ENCODE measurements at places on chromosomes 7 and 10.

DNA sequence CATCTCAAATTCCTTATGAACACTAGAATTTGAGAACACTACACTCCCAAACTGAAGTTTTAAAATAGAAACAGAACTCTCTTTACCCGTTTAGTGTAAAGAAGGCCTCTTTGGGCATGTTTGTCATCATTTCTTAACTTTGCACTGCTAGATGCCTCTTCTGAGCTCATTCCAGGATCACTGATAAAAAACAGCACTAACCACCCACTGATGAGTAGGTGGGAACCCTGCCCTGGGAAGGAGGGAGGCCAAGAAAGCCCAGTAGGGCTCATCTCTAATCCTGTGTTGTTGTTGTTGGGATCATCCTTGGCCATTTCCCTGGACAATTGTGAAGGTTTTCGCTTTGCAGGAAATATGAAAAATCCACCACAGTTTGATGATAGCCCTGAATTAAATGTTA, 68.2 kb downstream of the CUBN start:
- DNase-seq: no peak

GRCh38 chr7:72793791-72794190, 34.2 kb downstream of the TYW1B start:
- no peak for DNase-seq

DNA sequence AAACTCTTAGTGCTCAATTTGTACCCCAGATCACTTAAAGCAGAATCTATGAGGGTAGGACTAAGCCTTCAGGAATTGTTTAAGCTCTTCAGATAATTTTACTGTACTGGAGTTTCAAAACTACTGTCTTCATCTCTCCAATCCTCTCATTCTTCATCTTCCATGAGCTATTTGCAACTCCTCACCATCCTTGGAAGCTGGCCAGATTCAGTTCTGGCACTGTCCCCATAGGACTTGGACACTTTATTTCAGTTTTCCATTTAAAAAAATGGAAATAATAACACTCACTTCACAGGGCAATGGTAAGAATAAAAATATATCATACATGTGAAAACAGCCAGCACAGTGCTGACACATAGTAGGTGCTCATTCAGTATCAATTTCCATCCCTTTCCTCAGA, 74.6 kb downstream of the PPP1R17 start:
- no peak for DNase-seq

DNA sequence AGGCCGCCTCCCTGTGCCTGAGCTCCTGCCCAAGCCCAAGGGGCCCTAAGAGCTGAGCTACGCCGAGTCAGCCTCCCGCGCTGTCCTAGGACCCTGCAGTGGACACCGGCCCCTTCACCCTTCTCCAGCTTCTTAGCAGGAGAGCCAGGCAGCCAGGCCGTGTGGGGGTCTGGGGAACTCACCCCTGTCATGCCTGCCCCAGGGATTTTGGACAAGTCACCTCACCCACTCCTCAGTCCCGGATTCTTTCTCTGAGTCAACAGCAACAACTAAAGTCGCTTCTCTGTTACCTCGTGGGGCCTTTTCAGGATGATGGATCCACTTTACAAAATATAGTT, 79.3 kb downstream of the MKI67 start:
- no peak for DNase-seq

- DNase-seq: no peak
Measured at GRCh38 chr7:152899004-152899403, 139.5 kb downstream of the ACTR3B start.
